ENCODE measurements at places on chromosomes 5 and 9.
A peak's percentile ranks its signal among the peaks of the same experiment; 100 is the strongest.

DNA sequence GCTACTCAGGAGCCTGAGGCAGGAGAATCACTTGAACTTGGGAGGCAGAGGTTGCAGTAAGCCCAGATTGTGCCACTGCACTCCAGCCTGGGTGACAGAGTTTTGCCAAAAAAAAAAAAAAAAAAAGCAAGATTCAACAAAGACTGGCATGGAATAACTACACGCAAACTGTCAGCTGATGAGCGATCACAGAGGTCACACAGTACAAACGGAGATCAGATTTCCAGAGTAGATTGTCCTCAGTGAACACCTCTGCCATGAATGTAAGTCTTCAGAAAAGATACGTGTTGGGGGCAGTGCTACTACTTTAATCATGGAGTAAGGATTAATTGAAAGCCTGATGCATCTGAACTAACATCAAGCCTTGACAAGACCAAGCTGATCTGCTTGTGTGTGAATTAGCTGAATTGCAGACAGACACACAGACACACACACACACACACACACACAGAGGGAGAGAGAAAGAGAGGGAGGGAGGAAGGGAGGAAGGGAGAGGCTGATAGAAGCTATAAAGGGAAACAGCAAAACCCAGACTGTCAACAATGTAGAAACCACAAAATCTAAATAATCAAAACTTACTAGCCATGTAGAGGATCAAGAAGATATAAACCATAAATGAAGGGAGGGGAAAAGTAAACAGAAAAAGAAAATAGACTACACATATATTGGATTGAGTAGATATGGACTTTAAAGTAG lies 222.9 kb upstream of the ZNF462 start:
- DNase-seq: no peak

GRCh38 chr5:138639326-138639725 lies 64.1 kb upstream of the HSPA9 start:
- no peak for DNase-seq

DNA sequence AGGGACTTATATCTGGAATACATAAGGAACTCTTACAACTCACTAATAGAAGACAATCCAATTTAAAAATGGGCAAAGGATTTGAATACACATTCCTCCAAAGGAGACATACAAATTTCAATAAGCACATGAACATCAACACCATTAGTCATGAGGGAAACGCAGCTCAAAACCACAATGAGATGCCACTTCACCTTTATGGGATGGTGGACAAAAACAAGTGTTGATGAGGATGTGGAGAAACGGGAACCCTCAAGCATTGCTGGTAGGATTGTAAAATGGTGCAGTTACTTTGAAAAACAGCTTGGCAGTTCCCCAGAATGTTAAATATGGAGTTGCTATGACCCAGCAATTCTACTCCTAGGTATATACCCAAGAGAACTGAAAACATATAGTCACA lies 72.7 kb upstream of the IER5L start:
- no peak for DNase-seq

GRCh38 chr9:121690316-121690715 lies 38.9 kb downstream of the DAB2IP start:
- DNase-seq: no peak

- DNase-seq: no peak
Measured at GRCh38 chr9:109242014-109242413, 75.0 kb upstream of the FRRS1L start.

GRCh38 chr5:179382486-179382885 lies 37.2 kb upstream of the ADAMTS2 start:
- no peak for DNase-seq

DNA sequence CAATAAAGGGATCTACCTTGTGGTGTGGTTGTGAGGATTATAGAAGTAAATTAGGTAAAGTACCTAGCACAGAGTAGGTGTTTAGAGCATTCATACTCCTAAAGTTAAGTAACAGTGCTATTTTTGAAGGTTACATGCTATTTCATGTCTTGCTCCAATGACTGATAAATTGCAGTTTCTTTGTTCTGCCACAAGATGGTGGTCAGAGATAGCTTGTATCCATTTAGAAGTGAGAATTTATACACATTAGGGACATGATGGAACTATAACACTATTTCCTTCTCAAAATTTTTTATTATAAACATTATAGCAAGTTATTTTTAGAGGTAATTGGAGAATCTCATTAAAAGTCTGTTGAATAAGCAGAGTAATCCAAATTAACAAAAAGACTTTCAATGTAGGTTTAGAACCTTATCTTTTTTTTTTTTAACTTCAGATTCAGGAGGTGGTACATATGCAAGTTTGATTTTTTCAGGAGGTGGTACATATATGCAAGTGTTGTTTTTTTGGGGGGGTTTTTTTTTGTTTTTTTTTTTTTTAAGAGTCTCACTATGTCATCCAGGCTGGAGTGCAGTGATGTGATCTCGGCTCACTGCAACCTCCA lies 17.1 kb downstream of the MTREX start:
- DNase-seq: no peak

DNA sequence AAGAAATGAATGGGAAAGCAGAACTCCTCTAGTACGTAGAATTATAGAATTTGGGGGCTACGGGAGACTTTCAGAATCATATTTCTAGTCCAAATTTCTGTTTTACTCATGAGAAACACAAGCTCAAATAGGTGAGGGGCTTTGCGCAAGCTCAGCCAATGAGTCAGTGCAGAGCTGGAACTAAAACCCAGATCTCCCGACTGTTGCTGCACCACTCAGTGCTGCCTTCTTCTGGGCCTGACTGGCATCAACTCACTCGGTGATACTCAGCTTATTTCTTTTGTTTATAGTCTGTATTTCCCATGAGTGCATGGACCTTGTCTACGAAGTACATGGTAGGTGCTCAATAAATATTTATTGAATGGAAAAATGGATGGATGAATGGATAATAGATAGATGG lies 280.2 kb downstream of the CDK5RAP2 start:
- no peak for DNase-seq

- no peak for DNase-seq
Measured at GRCh38 chr9:3682186-3682585, 156.4 kb upstream of the RFX3 start.

GRCh38 chr5:132104556-132104955 lies 31.0 kb downstream of the CSF2 start:
- no peak for DNase-seq

- no peak for DNase-seq
Measured at GRCh38 chr5:115369430-115370144, 73.1 kb upstream of the CCDC112 start.

DNA sequence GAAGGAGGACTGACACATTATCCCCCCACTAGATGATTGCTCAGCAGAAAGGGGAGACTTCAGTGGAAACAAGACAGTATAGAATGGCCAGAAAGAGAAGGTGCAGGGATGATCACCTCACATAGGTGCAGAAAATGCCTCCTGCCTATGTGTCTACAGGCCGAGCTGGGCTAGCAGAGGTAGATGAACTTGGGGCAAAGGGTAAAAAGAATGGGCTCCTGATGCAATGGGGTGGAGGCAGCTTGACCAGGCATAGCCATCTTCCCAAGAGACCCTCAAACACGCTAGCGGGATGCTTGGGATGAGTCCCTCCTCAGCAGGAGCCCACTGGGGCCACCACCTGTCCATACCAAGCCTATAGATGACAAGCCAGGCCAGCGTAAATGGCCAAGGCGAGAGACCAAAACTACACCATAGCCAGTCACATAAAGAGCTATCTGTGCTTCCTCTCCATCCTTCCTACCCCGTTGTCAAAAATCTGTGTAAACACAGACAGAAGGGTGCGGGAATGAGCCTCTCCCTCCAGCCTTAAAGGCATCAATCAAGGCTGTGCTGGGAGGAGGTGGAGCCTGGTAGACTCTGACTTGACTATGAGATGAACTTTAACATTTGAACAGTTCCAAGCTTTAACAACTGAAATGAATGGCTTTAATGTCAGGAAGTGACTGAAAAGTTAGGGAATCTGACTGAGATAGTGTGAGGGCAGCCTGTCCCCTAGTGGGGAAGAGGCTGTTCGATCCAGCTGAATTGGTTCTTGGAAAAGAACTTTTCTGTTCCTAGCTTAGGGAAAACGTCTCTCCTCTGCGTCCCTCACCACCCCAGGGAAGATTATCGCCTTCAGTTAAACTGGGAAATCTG lies 10.4 kb downstream of the C9orf152 start:
- no peak for DNase-seq

- peak; percentile 16 for DNase-seq
Measured at GRCh38 chr5:139708877-139709581, 60.9 kb downstream of the CXXC5 start.

DNA sequence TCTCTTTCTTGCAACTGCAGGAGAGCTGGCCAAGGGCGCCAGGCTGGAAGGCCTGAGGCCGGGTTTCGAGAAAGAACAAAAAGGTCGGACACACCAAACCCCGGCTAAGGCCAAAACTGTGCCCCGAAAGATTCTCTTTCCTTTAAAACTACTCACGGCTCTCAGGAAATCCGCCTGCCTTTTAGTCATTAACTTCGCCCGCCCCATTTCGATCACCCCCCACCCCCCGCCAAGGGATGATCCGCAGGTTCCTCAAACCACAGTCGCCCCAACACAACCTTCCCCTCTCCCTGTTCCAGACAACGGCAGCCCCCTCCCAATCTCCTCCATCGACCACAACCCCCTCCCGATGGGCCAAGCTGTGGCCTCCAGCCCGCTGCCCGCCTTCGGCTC lies 536 bp downstream of the FEM1C start:
- DNase-seq: no peak

GRCh38 chr5:116516021-116516420 lies 58.6 kb downstream of the SEMA6A start:
- no peak for DNase-seq

DNA sequence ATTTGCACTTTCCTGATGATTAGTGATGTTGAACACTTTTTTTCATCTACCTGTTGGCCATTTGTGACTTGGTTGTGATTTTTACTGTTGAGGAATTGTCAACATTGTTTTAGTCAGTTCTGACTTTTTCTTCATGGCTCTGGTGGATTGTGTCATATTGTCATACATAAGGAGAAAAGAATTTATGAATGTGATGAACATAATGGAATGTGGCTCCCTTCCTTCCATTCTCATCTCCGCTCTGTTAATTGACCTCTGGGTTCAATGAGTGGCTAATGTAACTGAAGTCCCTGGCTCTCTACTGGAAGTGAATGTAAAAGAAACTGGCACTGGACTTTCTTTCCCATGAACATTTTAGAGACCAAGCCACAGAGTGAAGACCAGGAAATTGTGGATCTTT lies 49.2 kb downstream of the KIAA1958 start:
- DNase-seq: no peak

DNA sequence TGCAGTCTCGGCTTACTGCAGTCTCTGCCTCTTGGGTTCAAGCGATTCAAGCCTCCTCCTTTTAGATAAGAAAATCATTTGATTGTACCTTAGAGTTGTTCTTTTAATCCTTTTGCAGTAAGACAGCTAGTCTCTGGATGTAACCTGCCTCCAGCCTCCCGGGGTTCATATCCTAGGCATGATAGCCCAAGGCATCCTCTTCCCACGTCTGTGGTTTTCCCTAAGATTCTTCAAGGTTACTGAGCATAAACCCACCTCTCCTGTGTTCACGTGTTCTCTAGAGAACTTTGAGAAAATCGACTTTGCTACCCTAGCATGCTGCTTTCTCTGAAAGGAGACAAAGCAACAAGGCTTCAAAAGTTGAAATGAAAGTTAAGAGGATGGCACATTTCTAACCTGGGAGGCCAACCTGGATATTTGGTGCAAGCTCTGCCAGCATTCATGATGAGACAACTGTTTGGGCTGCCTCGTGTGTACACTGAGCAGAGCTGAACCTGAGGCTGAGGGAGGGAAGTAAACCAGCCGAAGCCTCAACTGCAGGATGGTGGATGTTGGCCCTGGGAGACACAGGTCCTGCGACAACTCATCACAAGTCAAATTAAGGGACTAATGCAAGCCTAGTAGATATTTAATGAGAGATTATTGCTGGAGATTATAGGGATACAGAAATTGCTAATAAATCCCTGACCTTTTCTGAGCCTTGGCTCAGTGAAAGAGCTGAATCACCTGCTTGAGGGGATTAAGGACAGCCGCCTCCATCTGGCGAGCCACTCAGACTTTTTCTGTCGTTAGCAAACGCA lies 261.8 kb downstream of the ARHGAP26 start:
- no peak for DNase-seq

- no peak for DNase-seq
Measured at GRCh38 chr9:8877753-8878494, 1078.3 kb upstream of the DMAC1 start.

GRCh38 chr5:7321724-7322123 lies 74.2 kb upstream of the ADCY2 start:
- DNase-seq: no peak

GRCh38 chr5:26329562-26330189 lies 708.7 kb downstream of the CDH9 start:
- DNase-seq: no peak

DNA sequence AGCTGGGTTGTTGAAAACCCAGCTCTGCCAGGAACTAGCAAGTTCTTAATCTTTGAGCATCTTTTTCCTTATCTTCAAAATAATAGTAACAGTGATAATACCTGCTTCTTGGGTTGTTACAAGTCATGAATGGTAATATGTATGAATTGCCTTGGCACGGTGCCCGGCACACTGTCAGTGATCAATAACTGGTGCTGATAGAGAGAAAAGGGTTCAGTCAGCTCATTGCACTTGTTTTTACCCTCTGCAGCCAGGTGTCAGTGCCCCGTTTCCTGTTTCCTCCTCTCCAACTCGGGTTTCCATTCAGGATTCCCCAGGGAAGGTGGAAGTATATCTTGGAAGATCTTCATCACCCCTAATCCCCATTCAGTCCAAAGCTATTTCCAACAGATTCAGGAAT lies 15.8 kb upstream of the NIPAL4 start:
- no peak for DNase-seq

- DNase-seq: no peak
Measured at GRCh38 chr9:113720495-113720894, 155.6 kb upstream of the ZNF618 start.

DNA sequence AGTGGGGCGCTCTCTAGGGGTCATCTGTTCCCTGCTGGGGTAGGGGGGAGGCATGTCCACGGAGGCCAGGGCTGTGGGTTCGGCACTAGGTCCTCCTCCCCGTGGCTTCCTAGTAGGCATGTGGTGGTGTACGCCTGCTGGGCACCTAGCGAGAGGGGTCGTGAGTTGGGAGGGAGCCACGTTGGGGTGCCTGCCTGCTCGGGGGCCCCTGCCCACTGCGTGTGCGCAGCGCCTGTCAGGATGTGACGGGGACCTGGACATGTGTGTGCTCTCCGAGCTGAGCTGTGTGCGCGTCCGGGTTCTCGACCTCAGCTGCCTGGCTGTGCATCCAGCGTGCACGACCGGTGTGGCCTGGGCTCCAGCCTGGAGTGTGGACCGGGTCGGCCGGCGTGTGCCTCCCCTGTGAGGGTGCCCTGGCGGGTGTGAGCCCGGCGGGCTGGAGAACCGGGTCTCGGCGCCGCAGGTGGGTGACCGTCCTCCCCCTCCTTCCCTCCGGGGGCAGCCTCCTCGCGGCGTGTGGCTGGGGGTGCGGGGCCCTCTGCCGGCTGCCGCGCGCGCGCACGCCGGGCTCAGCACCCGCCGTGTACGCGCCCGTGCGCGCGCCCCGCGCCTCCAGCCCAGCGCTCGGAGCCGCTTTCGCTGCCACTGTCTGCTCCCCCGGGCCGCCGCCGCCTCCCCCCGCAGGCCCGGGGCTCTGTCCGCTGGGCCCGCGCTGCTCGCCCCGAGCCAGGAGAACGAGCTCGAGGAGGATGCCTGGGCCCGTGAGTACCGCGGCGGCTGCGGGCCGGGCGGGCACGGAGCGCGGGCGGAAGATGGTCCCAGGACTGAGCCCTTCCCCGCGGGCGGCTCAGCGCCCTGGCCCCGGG lies at the start of gene PRR7:
Gene PRR7, plus strand, starts transcription at position 615 of the 866 bp plus-strand sequence. CDS start 8,254 bp downstream, outside the sequence.
- DNase-seq: peak; percentile 18
